ENCODE measurements at places on chromosomes 2 and 18. TPM values are rescaled to one million over a fixed set of nuclear protein-coding genes. Genes with fewer than 3 reads are reported as not detected.

- DNase-seq, result no peak
Observed at GRCh38 chr2:173649527-173650219, 295.0 kb downstream of the CDCA7 start.

DNA sequence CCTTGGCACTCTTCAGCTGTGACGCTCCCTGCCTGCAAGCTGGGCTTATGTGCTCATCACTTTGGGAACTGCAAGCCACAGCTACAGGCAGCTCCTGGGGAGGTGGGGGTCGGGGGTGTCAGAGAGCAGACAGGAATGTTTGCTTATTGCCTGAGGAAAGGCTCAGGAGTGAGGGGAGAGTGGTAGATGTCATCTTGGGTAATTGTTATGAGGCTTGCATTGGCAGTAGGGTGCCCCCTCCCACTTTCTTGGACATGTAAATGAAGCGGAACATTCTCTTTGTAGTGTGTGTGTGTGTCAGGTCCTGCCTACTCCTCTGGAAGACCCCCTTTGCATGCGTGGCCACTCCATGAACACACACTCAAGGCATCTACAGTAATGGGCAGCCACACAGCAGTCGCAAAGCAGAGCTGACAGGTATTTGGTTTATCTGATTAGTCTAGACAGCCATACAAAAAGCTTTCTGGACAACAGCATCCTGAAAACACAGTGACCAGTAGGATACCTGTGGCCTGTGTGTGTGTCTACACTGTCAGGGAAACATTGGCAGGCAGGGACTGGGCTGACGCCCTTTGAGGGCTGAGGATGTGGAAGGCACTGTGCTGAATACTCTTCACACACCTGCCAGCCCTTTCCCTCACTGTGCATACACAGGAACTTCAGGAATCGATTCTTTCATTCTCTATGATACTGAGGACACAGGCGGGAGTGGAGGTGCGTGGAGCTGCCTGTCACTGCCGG, 17.1 kb upstream of the MC2R start:
- no peak for DNase-seq

DNA sequence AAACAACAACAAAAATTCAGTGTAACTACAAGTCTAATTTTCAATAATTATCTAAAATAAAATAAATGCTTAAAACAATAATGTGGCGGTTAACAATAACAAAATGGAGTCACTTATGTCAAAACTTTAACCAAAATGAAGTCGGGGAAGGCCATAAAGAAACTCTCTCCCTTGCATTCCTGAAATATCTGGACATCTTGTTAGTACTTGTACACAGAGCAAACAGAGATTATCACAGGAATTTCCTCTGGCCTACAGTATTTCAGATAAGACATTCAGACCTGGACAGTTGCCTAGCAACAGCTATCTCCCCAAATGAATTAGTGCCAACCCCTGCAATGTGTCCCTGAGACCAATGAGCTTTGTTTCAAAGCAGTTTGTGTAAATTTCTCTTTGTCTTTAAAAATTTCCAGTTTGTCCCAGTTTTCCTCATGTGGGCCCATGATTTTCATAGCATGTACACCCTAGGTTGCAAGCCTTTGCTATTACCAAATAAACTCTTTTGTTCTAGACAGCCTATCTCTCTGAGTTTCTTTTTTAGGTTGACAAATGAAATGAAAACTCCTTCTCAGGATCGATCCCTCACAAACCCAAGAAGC, 68.6 kb downstream of the EXOC6B start:
- no peak for DNase-seq

DNA sequence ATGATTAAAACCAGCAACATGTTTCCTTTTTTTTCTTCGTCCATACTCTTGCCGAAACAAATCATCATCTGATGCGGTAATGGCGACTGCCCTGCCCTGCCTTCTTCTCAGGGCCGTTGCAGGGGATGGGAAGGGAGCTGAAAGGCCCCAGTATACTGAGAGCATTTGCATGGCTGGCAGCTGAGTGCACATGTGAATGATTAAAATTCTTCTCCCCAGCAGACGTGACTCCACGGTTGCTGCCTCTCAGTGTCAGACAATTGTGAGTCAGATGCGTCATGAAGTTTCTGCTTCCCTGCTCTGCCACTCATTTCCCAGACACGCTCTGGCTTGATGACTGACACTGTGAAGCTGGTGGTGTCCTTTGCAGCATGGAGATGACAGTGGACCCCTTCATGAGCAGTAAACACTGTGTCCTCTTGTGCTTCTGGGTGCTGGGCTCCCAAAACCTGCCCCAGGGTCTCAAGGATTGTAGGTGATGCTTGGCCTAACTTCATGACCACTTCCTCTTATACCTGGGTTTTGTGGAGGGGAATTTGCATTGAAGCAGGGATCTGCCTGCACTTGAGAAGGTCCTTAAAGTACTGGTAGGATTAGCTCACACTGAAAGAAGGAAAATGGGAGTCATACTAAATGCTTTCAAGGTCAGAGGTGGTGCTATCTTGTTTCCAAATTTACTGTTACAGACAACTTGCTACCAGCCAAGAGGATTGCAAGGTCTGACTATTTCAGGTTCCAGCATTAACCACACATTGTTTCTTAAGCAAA, 222.5 kb upstream of the COPS8 start:
- DNase-seq, result no peak

- no peak for DNase-seq
Observed at GRCh38 chr2:187403568-187404260, 44.3 kb downstream of the CALCRL start.

The GAL3ST2 gene
- total RNA-seq, result not detected

The SERPINB12 gene
- not detected for total RNA-seq

- no peak for DNase-seq
Observed at GRCh38 chr2:216911886-216912285, 52.0 kb upstream of the TNP1 start.

- DNase-seq, result no peak
Observed at GRCh38 chr2:60486067-60486466, 67.4 kb downstream of the BCL11A start.

The DNAJC10 gene
- total RNA-seq, result 71.4 TPM

DNA sequence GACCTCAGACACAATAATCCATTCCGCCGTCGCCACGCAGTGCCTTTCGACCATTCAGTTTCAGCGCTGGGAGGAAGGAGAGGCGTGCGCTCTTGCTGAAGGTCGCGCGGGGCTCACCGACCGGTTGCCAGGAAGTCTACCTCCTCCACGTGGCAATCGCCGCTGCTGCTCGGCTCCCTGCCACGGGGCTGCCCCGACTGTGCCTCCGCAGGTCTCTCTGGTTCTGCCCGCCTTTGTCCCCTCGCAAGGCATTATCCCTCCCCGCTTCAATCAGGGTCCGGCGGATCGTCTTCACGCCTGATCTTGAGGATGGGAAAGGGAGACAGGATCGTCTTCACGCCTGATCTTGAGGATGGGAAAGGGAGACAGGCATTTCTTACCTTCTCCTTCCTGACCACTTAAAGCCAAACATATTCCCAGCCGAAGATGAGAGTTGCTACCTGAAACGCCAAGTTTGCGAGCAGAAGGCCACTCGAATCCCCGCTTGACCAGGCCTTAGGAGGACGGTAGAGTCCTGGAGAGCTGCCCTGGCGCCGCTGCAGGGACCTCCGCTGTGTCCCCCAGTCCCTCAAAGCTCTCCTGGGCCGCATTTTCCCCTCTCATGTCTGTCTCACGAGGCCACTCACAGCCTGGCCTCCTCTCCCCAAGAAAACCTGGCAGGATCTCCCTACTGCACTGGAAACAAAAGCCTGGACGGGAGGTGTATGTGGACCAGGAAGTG, 4.3 kb upstream of the GPR45 start:
- DNase-seq, result no peak

DNA sequence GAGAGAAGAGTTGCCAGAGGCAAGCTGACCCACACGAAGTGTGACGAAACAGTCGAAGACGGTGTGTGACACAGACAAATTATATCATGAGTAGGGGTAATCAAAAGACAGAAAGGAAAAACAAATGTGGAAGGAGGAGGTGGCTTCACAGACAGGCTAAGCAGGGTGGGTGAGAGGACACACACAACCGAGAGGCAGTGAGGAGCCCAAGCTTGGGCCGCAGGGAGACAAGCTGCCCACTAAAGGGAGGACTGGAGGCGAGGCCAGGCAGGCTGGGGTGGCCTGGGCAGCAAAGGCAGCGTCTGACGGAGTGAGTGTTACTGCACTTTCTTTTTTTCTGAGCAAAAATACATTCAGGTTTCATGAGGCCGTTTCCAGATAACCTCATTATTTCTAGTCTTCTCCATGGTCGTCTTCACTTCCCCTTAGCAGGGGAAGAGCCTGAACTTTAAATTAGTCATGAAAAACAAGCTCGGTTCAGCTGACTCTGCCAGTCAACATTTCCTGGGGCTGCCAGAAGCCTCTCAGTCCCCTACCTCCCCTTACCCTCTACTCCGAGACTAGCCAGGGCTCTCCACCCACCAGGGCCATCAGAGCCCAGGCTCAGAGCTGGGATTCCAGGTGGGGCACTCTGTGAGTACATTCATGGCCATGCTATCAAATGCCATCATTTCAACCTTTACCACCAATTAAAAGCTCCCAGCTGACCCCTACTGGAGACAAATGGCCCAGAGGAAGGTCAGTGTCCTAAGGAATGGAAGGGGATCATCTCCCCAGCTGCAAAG, 13.8 kb upstream of the ZFP36L2 start:
- peak; percentile 85 for DNase-seq

DNA sequence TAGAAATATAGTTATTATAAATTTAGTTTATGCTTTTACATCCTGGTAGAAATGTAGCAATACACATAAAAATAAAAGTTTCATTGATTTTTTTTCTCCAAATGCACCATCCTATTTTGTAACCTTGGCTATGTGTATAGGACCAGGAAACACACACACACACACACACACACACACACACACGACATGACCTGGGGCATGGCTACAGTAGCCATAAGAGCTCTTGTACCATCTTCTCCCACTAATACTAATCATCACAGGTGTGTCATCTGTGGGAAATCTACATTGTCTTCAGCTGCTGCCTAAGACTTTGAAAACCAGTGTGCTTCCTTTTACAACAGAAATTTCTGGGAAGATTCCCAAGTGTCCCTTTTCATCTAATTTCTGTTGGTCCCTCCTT, 144.3 kb downstream of the MCFD2 start:
- DNase-seq, result no peak

GRCh38 chr2:177322801-177323261, 58.3 kb upstream of the NFE2L2 start:
- DNase-seq, result no peak

Data from H7 (cell line).